ENCODE measurements at places on chromosomes 3 and 15.

DNA sequence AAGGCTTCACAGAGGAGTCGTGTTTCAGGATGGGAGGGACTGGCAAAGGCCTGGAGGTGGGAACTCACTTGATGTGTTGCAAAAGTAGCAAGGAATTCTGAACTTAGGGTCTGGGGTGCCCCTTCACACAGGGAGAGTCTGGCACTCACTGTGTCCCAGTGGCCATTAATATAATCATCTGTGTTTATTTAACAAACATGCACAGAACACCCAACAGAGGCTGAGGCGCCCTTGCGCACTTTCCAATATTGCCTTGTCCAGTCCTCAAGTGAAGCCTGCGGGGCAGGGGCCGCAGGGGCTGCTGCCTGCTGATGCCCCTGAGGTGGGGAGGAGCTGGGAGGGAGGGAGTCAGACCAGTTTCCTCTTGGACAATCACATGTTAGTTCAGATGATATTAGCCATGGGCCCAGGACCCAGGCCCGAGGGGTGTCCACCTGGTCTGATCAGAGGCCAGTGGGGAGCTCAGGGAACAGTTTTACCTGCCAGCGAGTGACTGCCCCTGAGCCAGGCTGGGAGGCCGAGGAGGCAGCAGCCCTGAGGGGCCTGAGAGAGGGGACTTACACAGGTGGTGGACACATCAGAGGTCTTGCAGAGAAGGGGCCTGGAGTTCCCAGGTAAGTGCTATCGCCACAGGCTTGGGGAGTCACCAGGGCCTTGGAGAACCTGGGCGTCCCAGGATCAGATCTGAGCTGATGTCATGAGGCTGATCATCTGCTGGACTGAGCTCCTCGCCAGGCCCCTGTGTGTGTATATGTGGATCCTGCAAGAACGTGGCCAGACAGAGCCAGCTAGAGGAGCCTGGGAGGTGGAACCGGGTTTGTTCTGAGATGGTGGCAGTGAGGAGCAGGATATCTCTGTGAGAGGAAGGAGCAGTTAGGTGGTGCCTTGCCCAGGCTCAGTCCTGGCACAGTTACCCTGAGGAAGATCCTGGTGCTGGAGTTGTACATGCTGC is 13.8 kb upstream of the TXNRD3 start:
- no peaks in the 10 kb centered on the region for H3K36me3 ChIP-seq
- no peak overlapping the region for H3K4me3 ChIP-seq
- H3K4me1 ChIP-seq = no peaks in the 10 kb centered on the region
- no peaks in the 10 kb centered on the region for H3K27me3 ChIP-seq
- no peak for DNase-seq
- no peak overlapping the region for H3K27ac ChIP-seq

DNA sequence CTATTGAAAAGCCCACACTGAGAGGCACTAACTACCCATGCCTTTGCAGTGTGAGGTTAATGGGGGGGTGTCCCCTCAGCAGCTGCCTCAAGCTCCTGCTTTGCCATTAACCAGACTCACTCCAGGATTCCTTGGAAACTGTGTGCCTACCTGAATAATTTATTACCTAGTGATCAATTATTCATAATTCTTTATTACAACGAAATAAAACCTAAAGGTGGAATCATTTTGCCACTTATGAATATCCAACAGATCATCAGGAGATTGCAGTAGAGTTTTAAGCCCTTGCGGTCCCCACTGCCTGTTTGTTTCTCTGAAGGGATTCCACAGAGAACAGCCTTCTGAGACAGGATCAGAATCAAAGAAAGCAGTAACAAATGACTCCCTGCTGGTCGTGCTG is 23.3 kb downstream of the NEK11 start:
- H3K27me3 ChIP-seq = no peaks in the 10 kb centered on the region
- H3K27ac ChIP-seq = no peak overlapping the region
- no peak overlapping the region for H3K4me3 ChIP-seq

DNA sequence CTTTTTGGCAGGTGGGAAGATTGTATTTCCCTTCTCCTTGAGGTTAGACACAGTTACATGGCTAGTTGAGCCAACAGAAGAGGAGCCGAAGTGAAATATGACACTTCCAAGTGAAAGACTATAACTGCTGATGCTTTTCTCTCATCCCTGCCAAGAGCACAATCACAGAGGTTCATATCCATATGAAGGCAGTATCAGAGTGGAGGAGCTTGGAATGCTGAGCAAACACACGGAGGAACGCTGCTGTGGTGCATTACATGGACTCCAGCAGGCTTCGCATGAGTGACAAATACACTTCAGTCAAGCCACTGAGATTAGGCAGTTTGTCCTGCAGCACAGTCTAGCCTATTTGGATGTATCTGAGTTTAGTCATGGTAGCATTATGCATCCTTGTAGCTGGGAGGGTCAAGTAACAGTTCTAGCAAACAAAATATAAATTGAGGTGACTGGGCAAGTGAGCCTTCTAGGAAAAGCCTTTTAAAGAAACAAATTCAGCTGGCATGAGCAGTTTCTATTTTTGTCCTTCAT is 5.4 kb downstream of the IQCF6 start:
- H3K4me3 ChIP-seq = no peak overlapping the region
- no peak overlapping the region for H3K27ac ChIP-seq
- no peaks in the 10 kb centered on the region for H3K4me1 ChIP-seq
- no peaks in the 10 kb centered on the region for H3K36me3 ChIP-seq

DNA sequence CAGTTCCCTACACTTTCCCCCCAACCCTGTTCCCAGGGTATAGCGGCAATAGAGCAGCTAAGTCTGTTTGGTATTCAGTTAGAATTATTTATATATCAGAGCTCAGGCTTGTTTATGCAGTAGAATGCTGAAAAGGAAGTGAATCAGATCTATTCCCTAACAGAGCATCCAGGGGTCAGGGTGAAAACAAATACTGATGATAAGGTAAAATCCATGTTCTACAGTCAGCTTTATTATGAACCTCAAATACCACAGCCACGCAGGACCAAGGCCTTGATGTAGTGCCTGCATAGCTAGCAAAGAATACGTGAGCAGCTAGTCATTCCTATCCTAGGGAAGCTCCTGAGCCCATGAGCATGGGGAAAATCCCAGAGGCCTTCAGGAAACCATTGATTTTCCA is 229.7 kb upstream of the ICE2 start:
- no peaks in the 10 kb centered on the region for H3K27me3 ChIP-seq
- H3K4me1 ChIP-seq = no peaks in the 10 kb centered on the region
- no peak overlapping the region for H3K4me3 ChIP-seq
- H3K27ac ChIP-seq = no peak overlapping the region

DNA sequence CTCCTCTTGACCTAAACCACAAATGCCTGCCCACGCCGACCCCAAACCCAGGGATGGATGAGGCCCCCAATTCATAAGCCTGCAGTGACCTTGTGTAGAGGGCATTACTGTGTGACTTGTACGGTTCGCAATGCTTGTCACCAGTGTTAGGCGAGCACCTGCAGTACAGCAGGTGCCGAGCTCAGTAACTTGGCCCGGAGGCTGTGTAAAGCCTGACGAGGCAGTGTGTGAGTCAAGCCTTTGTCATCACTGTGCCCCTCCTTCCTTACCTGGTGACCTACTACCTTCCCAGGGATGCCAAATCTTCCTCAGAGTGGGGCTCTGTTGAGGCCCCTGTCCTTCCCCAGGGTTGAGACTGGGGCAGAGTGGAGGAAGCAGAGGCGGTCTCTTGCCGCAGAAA is 37.2 kb upstream of the TMEM115 start:
- no peak overlapping the region for H3K4me3 ChIP-seq
- H3K27ac ChIP-seq = no peak overlapping the region
- no peaks in the 10 kb centered on the region for H3K27me3 ChIP-seq
- no peaks in the 10 kb centered on the region for H3K4me1 ChIP-seq
- DNase-seq = no peak

Data from prostate gland (tissue), 2 donors.